ENCODE measurements at places on chromosomes 11 and 22. TPM values are rescaled to one million over a fixed set of nuclear protein-coding genes. Genes with fewer than 3 reads are reported as not detected.
A peak's percentile ranks its signal among the peaks of the same experiment; 100 is the strongest.

DNA sequence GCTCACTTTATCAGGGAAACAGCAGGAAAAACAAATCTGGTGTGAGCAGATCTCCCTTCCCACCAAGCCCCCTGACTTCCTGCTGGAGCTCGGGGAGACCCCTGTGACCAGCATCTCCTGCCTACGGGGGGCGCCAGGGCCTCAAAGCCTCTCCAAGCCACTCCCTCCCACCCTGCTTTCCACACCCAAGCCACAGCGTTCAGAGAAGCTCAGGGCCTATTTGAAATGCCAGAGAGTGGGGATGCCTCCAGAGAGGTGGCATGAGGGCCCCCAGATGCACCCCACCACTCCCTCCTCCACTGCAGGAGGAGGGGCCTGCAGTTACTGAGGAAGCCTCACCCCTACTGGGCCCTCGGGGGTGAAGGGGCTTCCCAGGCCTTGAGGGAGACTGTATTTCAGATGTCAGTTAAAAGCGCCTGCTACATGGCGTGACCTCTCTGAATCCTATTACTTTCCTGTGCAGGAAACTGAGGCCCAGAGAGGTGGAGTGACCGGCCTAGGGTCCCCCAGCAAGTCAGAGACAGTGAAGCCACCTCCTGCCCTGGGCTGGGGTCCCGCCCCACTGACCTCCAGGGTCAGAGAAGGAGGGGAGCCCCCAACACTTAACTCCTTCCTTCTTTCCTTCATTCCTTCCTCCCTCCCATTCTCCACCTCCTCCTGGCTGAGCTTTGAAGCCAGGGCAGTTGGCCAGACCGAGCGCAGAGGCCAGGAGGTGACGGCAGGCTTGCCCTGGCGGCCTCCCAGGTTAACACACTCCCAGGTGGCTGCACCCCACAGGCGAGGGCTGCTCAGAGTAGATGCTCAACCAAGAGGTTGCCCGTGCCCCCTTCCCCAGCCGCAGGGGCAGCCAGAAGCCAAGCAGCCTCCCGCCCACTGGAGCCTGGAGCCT, 6.0 kb upstream of the CDKN1C start:
- no peaks in the 10 kb centered on the region for H3K36me3 ChIP-seq
- peaks cover 6% of the 10 kb centered on the region for H3K4me1 ChIP-seq
- DNase-seq: peak; percentile 98
- no peak overlapping the region for H3K27ac ChIP-seq
- H3K27me3 ChIP-seq: peaks cover 5% of the 10 kb centered on the region

Gene YPEL1
- total RNA-seq: 2.2 TPM

- H3K4me3 ChIP-seq: peak overlapping the region; percentile 88
- H3K4me1 ChIP-seq: peaks cover 20% of the 10 kb centered on the region
- no peaks in the 10 kb centered on the region for H3K27me3 ChIP-seq
Observed at GRCh38 chr11:776561-777287, 563 bp downstream of the GATD1 start.

DNA sequence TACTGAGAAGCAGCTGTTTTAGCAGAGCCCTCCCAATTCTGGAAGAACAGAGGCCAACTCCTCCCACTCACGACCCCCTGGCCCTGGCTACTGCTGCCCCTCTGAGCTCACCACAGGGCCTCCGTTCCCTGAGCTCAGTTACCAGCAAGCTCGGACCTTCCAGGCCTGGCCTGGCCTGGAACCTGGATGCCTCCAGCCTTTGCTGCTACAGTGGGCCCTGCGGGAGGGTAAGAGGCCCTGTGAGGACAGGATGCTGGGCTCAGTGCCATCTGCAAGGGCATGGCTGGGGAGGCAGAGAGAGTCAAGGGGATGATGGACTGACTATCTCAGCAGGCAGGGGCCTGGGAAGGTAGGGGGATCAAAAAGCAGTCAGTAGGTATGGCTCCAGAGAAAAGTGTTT, 209.9 kb upstream of the NCAM1 start:
- H3K4me1 ChIP-seq: no peaks in the 10 kb centered on the region
- no peak overlapping the region for H3K4me3 ChIP-seq
- no peak overlapping the region for H3K27ac ChIP-seq
- no peaks in the 10 kb centered on the region for H3K36me3 ChIP-seq
- no peaks in the 10 kb centered on the region for H3K27me3 ChIP-seq
- DNase-seq: no peak

- no peak overlapping the region for H3K27ac ChIP-seq
- no peak for DNase-seq
- H3K4me3 ChIP-seq: no peak overlapping the region
- H3K36me3 ChIP-seq: no peaks in the 10 kb centered on the region
Observed at GRCh38 chr11:6110011-6110410, 2.5 kb downstream of the OR56B4 start.

Gene OR10A5
- not detected for total RNA-seq

GRCh38 chr11:36590513-36590912, 3.8 kb upstream of the IFTAP start:
- peaks cover 3% of the 10 kb centered on the region for H3K27me3 ChIP-seq
- H3K36me3 ChIP-seq: no peaks in the 10 kb centered on the region
- no peak for DNase-seq
- H3K27ac ChIP-seq: no peak overlapping the region

Gene MISFA
- 0.29 TPM for total RNA-seq

- H3K4me1 ChIP-seq: peaks cover 44% of the 10 kb centered on the region
- H3K4me3 ChIP-seq: no peak overlapping the region
- no peaks in the 10 kb centered on the region for H3K36me3 ChIP-seq
- H3K27me3 ChIP-seq: no peaks in the 10 kb centered on the region
Observed at GRCh38 chr11:33445761-33446161, 188.6 kb downstream of the HIPK3 start.

DNA sequence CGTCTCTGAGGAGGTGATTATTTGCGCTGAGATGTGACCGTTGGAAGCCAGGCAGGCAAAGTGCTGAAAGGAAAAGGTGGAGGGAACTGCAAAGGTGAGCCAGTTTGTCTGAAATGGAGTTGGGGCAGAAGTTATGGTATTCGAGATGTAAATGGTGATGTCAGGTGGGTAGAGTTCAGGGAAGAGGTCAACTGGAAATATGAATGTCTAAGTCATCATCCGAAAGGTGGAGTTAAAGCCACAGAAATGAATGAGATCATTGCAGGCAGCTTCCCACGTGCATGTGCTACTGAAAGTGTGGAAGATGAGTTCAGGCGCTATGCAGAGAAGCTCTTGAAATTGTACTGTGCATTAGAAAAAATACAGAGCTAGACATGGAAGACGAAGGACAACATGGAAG, 2.2 kb upstream of the BPIFC start:
- peaks cover 28% of the 10 kb centered on the region for H3K27me3 ChIP-seq
- H3K4me3 ChIP-seq: no peak overlapping the region
- peaks cover 9% of the 10 kb centered on the region for H3K4me1 ChIP-seq
- no peak overlapping the region for H3K27ac ChIP-seq
- DNase-seq: no peak
- no peaks in the 10 kb centered on the region for H3K36me3 ChIP-seq

Gene DDX25
- total RNA-seq: under 0.01 TPM

Gene GDPD4
- total RNA-seq: not detected

DNA sequence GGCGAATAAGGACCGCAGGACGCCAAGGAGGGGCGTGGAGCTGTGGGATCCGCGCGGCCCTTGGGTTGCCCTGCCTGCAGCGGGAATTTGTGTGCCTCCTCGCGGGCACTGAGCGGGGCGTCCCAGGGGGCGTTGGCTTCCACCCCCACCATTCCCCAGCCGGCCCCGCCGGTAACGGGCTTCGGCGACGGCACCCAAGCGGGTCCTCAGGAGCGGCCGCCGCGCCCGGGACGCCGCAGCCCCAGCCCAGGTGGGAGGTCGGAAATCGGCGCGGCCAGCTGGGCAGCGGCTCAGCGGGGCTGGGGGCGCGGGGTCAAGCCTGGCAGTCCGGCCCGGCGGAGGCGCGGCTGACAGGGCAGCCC, 320 bp downstream of the CLTCL1 start:
- H3K36me3 ChIP-seq: no peaks in the 10 kb centered on the region
- peak overlapping the region; percentile 77 for H3K4me3 ChIP-seq
- DNase-seq: peak; percentile 73
- peak overlapping the region; percentile 66 for H3K27ac ChIP-seq
- H3K4me1 ChIP-seq: peaks cover 57% of the 10 kb centered on the region

DNA sequence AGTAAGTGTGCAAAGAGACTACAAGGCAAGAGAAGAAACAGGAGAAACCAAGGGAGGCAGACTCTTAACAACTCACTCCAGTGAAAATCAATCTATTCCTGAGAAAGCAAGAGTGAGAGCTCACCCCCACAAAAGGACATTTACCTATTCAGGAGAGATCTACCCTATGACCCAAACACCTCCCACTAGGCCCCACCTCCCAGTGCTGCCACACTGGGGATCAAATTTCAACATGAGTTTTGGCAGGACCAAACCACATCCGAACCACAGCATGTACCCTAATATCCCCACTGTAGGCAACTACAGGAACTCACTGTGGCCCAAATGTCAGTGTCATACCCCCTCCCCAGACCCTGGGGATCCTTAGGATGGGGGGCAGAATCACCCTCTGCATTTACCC, 526.2 kb upstream of the B3GAT1 start:
- H3K4me1 ChIP-seq: peaks cover 3% of the 10 kb centered on the region
- H3K27me3 ChIP-seq: no peaks in the 10 kb centered on the region
- no peak overlapping the region for H3K4me3 ChIP-seq
- H3K36me3 ChIP-seq: no peaks in the 10 kb centered on the region

Gene DRAP1
- total RNA-seq: 170 TPM

DNA sequence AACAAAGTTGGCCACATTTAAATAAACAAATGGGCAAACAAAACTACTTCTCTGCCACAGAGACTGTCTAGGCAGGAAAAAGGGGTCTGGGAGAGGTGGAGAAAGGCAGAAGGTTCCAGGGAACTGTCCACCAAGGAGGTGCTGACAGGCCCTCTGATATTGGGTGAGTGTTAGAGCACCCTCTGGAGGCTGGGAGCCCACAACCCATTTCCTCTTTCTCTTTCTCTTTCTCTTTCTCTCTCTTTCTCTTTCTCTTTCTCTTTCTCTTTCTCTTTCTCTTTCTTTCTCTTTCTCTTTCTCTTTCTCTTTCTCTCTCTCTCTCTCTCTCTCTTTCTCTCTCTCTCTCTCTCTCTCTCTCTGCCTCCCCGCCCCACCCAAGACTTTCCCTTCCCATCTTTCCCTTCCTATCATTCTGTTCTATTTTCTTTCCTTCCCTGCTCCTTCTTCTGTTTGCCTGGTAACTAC, 912.8 kb downstream of the DLG2 start:
- no peak overlapping the region for H3K27ac ChIP-seq
- no peaks in the 10 kb centered on the region for H3K4me1 ChIP-seq
- no peak overlapping the region for H3K4me3 ChIP-seq
- DNase-seq: no peak
- H3K36me3 ChIP-seq: no peaks in the 10 kb centered on the region

All from osteoblast (primary cell).